Activated CD4-positive, alpha-beta T cell treated with anti-CD3 and anti-CD28 coated beads, Interleukin-2, amount 50 U/mL, for 16 hours (primary cell): ENCODE measurements at places on chromosomes 7 and 10.
A peak's percentile ranks its signal among the peaks of the same experiment; 100 is the strongest.

GRCh38 chr10:17161775-17162174, 32.2 kb upstream of the CUBN start:
- no peak for DNase-seq

DNA sequence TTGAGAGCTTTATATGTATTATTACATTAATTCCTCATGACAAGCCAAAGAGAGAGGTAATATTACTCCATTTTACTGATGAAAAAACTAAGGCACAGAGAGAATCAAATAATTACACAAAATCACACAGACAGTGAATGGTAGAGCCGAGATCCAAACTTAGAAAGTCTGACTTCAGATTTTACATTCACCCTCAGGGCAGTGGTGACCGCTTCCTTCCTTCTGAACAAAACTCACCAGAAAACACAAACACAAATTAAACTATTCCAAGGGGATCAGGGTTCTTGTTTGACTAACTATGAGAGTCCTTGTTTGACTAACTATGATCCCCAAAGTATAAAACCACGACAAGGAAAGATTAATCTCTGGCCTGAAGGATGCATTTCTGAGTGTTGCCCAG, 67.9 kb upstream of the PTN start:
- no peak for DNase-seq

GRCh38 chr7:84144480-84144879, 50.1 kb downstream of the SEMA3A start:
- DNase-seq = no peak

GRCh38 chr7:135666156-135666555, 3.8 kb downstream of the STMP1 start:
- no peak for DNase-seq

GRCh38 chr10:12438919-12439692, 89.8 kb downstream of the CAMK1D start:
- no peak for DNase-seq

DNA sequence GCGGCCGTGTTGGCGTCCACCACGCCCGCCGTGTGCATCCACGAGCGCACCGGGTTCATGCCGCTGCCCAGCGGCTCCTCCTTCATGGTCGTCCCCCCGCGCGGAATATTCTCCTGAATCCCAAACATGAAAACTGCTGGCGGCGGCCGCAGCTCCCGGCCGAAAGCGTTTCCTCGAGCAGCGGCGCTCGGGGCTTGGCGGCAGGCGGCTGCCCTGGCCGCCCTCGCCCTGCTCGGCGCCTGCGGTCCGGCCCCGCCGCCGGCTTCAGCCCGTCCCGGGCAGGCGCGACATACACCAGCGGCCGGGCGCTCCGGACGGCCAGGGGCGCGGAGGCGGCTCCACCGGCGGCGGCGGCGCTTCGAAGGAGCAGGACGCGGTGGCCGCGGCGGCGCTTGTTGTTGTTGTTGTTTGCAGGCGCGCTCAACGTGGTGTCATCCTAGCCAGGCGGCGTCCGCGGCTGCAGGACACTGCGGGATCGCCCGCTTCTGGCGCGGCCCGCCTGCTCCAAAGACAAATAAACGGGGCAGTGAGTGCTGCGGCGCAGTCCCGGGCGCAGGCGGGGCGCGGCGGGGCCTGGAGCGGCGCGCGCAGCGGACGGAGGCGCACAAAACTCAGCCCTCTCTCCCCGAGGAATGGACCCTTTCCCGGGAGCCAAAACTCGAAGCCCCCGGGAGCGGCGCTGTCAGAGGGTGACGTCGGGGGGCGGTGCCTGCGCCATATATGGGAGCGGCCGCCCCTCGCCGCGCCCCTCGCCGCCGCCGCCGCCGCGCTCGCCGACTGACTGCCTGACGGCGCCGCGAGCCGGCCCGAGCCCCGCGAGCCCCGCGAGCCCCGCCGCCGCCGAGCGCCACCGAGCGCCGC, at the start of gene EBF3:
Gene EBF3 (minus strand): TSS at position 634 of the 861 bp plus-strand sequence. CDS start 506 bp downstream, at position 128.
- DNase-seq = peak; percentile 14

- no peak for DNase-seq
Measured at GRCh38 chr10:12549297-12549696, 199.9 kb downstream of the CAMK1D start.

GRCh38 chr7:14748461-14748860, 154.1 kb downstream of the DGKB start:
- DNase-seq = no peak

- DNase-seq = no peak
Measured at GRCh38 chr10:29795850-29796249, 161.1 kb upstream of the SVIL start.

- DNase-seq = peak; percentile 43
Measured at GRCh38 chr10:77926566-77927401, at the start of gene DLG5. Gene DLG5 (minus strand): TSS chr10:77926755. CDS start chr10:77926520, 235 bp downstream.

DNA sequence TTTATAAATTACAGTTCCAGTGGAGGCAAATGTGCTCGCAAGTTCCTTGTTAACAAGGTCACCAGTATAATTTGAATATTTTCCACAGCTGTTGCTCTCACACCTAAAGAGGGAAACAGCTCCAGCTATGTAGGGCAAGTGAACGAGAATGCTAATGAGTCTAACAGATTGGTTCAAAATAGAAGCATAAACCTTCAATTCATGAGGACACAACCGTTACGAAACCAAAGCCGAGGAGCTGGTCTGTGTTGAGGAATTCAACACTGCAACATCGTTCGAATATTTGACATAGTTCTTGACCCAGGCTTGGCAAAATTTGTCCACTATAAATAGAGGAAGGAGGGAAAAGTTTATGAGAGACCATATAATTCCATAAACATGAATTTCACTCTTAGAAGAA, 161.3 kb downstream of the KLF6 start:
- no peak for DNase-seq

GRCh38 chr7:106377847-106378361, 93.1 kb upstream of the NAMPT start:
- peak; percentile 46 for DNase-seq

- no peak for DNase-seq
Measured at GRCh38 chr7:50801907-50802306, 19.2 kb upstream of the GRB10 start.

DNA sequence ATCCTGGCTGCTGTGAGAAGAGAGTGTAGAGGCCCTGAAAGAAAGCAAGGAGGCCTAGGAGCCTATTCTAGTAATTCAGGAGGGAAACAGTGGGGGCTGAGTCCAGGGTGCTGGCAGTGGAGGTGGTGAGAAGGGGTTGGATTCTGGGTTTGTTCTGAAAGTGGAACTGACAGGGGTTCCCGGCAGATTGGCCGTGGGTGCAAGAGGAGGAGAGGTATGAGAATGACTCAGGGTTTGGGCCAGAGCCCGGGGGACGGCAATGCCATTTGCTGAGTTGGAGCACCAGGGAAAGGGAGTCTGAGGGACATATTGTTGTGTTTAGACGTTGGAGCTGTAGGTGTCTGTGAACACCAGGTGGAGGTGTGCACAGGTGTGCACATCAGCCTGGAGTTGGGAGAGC, 38.5 kb downstream of the NPTX2 start:
- DNase-seq = no peak

DNA sequence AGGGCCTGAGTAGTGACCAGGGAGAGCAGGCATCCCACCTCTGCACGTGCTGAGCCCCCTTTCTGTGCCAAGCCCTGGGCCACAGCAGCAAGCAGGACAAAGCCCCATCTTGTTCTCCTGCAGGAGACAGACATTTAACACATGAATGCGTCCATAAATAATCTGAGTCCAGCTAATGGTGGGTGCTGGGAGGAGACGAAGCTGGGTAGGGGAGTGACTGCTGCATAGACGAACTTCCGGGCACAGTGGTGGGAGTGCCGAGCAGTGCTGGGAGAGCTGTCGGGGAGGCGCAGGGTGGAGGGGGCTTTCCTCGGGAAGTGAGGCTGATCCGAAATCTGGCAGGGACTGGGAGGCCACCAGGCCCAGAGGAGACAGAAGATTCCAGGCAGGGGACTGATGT, 35.2 kb upstream of the SLC29A3 start:
- no peak for DNase-seq

DNA sequence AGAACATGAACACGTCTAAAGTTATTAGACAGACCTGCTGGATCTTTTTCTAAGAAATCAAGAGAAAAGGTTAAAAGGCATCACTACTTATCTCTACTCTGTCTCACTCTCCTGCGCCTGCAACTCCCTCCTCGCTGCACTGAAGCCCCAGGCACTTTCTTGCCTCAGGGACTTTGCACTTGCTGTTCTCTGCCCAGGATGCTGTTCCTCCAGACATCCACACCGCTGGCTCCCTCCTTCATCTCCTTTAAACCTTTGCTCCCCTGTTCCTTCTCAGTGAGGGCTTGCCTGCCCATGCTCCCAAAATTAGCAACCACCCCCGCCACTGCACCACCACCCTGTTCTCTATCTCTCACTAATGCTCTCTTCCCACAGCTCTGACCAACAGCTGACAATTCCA, 87.4 kb downstream of the GOLGA7B start:
- no peak for DNase-seq

- DNase-seq = no peak
Measured at GRCh38 chr7:41003977-41004376, 698.9 kb downstream of the INHBA start.

GRCh38 chr10:43960135-43960415, 311.4 kb upstream of the ZNF32 start:
- no peak for DNase-seq

DNA sequence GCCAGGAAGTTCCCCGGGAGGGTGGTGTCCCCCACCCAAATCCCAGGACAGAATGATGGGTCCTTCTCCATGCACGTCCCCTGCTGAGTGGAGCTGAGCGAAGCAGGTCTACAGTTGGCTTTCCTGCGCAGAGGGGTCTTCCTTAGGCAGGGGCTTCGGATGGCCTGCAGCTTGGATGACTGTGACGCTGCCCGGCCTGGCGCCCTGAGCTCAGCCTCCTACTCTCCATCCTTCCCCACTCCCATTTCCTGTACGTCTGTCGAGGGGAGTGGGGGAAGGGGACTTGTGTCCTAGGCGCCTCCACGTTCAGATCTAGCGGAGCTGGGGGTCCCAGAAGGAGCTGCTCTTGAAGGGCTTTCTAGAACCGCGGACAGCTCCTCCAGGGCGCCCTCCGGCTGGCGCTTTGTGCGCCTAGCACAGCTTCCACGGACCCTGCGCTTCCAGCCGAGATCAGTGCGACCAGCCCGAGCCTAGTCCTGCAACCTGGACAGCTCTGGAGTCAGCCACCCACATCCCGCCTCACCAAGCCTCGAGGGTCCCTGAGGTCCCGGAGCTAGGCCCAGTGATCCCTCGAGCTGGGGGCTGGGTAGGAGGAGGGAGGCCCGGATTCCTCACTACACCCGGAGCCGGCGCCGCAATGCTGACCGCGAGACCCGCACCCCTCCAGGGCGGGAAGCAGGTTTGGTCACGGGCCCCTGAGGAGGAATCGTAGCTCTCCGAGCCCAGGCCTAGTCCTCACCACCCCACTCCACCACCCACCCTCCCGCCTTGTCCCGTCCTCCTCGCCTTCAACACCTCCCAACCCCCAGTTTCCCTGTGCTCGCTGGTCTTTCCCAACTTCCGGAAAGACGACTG, 1.9 kb downstream of the GRID1 start:
- no peak for DNase-seq

GRCh38 chr10:52030051-52030790, 283.9 kb upstream of the DKK1 start:
- no peak for DNase-seq

DNA sequence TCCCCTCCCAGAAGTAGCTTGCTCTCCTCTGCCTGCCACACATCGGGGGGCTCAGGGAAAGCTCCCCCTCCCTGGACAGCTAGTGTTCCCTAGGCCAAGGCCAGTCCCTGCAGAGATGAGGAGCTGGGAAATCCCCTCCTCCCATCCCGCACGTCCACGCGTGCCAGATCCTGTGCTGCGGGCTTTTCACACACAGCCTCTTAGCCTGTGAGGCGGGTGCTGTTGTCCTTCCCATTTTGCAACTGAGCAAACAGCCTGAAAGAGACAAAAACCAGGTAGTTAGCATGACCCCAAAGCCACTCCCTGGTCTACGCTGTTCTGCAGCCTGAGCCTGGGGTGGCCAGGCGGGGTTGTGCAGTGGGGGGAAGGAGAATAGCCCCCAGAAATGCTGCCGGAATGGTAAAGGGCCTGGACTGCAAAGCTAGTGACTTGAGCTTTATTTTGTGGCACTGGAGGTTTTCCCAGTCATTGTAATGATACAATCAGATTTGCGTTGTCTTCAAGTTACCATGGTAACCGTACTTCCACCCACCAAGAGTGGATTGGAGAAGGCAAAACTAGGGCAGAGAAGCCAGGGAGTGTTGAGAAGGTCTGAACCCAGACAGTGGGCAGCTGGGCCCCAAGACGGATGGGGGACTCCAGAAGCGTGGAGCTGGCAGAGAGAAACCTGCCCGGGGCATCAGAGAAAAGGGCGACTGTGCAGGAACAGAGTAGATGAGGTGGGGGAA, 98.6 kb upstream of the KCTD7 start:
- no peak for DNase-seq

DNA sequence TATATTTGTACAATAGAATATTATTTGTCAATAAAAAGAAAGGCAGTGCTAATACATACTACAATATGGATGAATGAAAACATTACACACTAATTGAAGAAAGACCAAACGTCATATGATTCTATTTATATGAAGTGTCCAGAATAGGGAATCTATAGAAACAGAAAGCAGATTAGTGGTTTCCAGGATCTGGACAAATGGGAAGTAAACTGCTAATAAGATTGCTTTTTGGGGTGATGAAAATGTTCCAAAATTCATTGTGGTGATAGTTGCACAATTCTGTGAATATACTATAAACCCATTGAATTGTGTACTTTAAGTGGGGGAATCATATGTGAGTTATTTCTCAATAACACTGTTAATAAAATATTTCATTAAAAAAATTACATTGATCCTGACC, 78.2 kb upstream of the IFRD1 start:
- DNase-seq = no peak

- DNase-seq = no peak
Measured at GRCh38 chr7:124679586-124680225, 85.9 kb downstream of the GPR37 start.

- peak; percentile 58 for DNase-seq
Measured at GRCh38 chr7:105268511-105269392, 120.0 kb downstream of the SRPK2 start.

GRCh38 chr7:129949292-129950133, 3.2 kb downstream of the UBE2H start:
- peak; percentile 66 for DNase-seq

DNA sequence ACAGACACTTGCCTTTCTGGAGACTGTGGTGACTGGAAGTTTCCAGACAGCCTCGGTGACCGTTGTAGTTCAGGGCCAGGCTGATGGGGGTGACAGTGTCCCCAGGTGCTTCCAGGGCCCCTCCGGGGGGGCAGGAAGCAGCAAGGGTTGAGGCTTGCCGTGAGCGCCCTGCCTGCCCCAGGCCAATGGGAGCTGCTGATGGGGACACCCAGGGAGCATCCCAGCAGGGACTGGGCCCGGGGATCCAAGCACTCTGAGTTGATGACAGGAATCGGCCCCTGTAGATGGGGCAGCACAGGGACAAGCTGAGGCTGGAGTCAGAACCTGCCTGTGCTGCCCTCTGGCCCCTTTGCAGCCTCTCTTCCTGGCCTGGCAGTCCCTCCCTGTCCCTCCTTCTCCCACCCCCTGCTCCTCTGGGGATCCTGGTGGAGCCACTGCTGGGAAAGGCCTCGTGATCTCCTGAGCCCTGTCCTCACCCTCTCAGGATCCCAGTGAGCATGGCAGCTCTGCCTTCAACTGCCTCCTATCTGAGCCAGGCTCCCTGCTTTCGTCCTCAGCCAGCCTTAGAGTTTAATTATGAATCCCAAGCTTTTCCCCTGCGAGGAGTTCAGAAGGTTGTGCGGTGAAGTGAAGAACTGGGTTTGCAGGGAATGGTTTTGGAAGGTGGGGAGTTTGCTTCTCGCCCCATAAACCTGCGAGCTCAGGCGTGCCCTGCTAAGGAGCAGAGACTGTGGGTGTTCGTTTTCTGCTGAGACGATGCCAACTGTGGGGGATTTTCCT, 84.7 kb downstream of the ADCY1 start:
- DNase-seq = no peak

GRCh38 chr7:95324431-95324830, at the start of gene PON1:
Gene PON1 (minus strand): TSS chr7:95324532. CDS start chr7:95324475, 57 bp downstream.
- no peak for DNase-seq

- no peak for DNase-seq
Measured at GRCh38 chr10:93695740-93696139, 6.7 kb downstream of the FRA10AC1 start.
